NT2/D1 (cell line): ENCODE measurements at places on chromosomes 5 and 9.

- no peak for DNase-seq
These were observed 101.4 kb downstream of the ZNF462 start for GRCh38 chr9:106964329-106964728.

DNA sequence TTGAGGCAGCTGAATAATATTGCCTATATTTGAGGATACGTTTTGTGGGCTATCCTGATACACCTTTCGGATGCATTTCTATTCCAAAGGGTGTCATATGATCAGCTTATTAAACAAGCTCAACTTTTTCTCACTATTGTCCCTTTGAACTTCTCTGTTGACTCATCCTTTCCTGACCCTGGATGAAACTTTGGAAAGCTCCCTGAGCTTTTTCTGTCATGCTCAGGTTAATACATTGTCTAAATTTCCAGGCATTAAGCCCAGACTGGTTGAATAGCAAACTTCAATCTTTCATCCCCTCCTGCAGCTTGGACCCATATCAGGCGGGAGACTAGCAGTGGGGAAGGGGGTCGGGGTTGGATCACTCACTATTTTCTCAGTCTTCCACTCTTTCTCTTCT is 104.9 kb upstream of the PTPN3 start:
- no peak for DNase-seq

GRCh38 chr9:21524099-21524830 is 42.2 kb upstream of the IFNE start:
- no peak for DNase-seq

- no peak for DNase-seq
These were observed 19.2 kb upstream of the RICTOR start for GRCh38 chr5:39093352-39093751.

DNA sequence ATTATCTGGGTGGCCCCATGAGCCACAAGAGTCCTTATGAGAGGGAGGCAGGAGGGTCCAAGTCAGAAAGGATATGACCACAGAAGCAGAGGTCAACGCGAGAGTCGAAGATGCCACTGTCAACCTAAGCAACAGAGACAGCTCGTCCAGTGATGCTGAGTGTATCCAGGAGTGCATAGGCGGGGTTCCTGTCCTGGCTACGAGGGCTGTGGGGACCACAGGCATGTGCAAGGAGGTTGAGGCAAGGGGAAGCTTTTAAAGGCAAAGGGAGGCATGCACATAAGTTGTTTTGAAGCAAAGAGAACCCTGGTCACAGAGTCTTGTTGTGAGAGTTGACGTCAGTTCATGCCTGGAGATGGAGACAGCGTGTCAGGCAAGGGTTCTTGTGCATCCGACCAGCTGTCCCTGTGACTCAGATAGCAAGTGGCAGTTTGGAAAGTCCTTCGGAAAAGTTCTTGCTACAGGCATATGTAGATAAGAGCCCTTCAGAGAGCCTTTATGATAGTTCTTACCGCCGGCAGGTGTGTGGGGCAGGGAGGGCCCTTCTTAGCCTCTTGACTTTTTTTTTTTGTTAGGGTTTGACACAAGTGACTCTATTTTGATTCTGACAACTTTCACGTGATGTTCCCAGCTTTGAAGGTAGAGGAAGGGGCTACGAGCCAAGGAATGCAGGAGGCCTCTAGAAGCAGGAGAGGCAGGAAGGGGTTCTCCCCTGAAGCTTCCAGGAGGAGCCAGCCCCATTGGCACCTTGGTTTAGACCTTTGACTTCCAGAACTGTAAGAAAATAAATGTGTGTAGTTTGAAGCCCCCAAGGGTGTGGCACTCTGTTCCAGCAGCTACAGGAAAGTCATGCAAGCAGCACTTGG is 66.0 kb upstream of the FCN1 start:
- no peak for DNase-seq

- DNase-seq, result no peak
These were observed 12.5 kb upstream of the CCNJL start for GRCh38 chr5:160324886-160325285.

- no peak for DNase-seq
These were observed 46.2 kb downstream of the TLR4 start for GRCh38 chr9:117750401-117750800.

GRCh38 chr5:171840066-171840465 is 54.4 kb downstream of the SMIM23 start:
- no peak for DNase-seq

- no peak for DNase-seq
These were observed 289.2 kb upstream of the DMRT1 start for GRCh38 chr9:551986-552929.

DNA sequence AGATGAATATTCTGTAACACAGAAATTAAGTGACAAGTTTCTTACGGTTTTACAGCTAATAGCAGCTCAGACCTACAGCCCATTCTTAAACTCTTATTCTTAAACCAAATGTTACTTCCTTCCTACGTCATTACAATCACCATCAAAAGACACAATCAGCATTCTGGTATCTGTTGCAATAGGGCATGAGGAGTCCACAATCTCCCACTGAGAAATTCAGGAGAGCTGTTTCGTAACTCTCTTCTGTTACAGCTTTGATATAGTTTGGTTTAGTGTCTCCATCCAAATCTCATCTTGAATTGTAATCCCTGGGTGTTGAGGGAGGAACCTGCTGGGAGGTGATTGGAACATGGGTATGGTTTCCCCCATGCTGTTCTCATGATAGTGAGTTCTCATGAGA is 163.4 kb downstream of the GAS1 start:
- DNase-seq, result no peak

GRCh38 chr5:119390404-119390803 is 34.6 kb downstream of the TNFAIP8 start:
- no peak for DNase-seq

GRCh38 chr5:65261499-65261898 is 220.2 kb downstream of the ADAMTS6 start:
- DNase-seq, result no peak

DNA sequence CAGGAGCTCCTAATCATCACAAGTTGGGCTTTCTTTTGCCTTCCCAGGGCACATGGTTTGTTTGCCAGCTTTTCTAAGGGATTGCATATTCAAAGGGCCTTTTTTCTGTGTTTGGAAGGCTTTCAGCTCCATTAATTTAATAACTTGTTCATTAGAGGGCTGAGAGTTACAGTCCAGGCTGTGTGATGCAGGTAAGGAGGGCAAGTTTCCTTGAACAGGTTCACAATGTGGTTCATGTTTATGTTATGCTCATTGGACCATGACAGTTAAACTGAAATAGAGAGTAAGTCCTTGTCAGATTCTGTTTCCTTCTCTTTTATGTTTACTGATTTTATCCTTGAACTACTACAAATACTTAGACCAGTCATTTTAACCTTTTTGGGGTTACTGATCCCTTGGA is 174.4 kb downstream of the MARCHF11 start:
- no peak for DNase-seq

DNA sequence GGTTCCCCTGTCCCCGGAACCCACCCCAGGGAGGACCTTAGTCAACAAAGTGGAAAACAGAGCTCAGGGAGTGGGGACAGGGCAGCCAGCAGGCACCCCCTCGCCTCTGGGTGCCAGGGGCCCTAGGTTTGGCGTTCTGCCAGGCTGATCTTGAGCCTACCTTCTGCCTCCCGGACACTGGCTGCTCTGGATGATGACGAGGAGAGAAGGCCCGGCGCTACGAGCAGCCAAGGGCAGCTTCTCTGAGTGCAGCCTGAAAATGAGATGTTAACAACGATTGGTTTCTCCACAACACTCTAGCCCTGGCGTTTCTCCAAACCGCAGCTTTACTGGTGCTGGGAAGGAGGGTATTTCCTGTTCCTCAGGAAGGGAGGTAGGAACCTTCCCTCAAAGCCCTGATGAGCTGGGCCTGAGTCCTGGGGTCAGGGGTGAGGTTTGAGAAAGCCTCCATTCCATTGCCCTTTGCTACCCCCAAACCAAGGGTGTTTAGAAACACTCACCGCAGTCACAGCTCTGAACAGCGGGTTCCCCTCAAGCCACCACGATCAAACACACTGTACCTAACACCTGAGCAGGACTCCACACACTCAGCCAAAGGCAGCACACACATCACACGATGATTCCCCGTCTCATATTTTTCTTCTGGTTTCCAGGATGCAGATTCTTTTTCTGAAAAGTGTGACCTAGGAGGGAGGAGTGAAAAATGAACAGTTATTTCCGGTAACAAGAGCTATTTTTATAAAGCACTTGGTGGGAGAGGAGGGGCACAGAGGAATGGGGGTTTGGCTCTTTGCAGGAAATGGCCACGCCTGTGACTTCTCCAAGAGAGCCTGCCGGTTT is at the start of gene STING1:
Gene STING1 (minus strand): TSS at position 709 of the 840 bp plus-strand sequence. CDS start 1,054 bp downstream, outside the sequence.
- no peak for DNase-seq

DNA sequence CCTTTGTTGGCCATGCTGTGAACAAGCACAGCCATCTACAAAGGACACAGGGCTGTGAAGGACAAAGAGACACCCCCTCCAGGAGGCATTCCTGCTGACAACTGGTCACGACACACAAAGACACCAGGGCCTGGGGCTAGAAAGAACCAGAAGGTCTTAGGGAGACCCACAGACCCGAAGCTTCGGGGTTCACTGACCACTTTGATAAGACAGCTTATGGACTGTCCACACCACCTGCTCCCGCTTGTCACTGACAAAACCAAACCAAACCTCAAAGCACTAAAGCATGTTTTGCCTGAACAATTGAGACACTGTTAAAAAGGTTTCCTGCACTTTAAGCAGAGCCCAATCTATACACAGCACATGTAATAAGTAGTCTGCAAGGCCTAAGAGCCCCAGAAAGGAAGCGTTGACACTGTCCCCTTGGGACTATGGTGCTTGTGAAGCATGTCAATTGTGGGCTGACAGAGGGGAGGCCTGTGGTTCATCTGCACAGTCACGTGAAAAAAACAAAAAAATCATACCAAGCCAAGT is 185.0 kb downstream of the GAPVD1 start:
- no peak for DNase-seq

GRCh38 chr5:178152491-178153444 is 917 bp downstream of the NHP2 start:
- no peak for DNase-seq

GRCh38 chr9:124490004-124490403 is 17.2 kb downstream of the NR5A1 start:
- no peak for DNase-seq

GRCh38 chr5:141825791-141826560 is 52.2 kb downstream of the PCDH1 start:
- no peak for DNase-seq

- no peak for DNase-seq
These were observed 63.0 kb upstream of the BASP1 start for GRCh38 chr5:17154211-17154996.

DNA sequence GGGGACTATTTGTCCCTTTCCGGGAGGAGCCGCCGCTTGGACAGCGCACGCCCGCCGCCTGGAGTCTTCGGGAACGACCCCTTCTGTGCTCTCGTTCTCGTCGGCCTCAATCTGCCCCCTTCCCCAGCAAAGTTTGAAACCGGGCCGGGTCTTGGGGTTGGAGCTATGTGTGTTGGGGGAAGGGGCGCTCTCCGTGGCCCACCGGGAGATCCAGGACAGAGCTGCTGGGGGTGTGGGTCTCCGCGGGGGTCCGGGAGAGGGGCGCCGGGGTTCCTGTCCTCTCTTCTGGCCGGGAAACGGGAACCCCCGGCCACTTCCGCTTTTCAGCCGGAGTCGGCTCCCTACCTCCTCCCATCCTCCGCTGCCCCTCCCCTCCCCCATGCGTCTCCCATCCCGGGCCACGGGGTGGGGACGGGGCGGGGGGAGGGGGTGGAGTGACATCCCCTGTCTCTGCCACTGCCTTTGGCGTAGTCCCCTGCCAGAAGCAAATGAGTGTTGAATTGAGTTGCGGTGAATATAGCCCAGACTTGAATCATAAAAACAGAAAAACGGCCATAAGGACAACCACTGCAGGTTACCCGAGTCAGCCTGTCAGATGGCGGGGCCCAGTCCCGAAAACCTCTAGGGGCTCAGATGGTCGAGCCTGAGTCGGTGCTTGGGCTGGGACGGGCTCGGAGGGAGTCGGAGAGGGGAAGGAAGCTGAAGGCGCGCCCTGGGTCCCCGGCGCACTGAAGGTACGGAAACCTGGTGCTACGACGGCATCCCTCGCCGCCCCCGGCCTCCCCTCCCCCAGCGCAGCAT is 1.1 kb downstream of the CPLX2 start:
- no peak for DNase-seq

- DNase-seq, result no peak
These were observed 8.3 kb downstream of the LCN12 start for GRCh38 chr9:136960212-136960937.

GRCh38 chr5:143985832-143986515 is 174.0 kb downstream of the HMHB1 start:
- DNase-seq, result no peak

GRCh38 chr9:6444128-6444527 is 31.1 kb downstream of the UHRF2 start:
- no peak for DNase-seq

DNA sequence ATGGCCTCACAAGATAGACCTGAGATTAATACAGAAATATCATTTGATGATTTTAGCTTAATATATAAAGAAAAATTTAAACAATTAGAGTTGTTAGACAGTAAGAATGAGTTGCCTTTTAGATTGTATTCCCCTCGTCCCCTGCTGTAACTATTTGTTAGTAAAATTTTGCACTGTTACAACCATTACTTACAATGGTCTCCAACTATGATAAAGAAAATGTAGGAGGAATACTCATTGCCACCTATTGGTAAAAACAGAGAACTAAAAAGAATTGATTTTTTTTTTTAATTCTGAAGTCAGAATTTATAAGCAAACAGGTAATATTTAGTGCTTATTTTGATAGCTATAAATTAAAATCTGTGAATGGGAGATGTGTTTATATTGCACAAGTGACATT is 937.6 kb downstream of the TLE4 start:
- DNase-seq, result no peak

- no peak for DNase-seq
These were observed 29.8 kb downstream of the TARS1 start for GRCh38 chr5:33470544-33470943.

- DNase-seq, result no peak
These were observed 84.9 kb downstream of the ADAMTS12 start for GRCh38 chr5:33806738-33807442.

DNA sequence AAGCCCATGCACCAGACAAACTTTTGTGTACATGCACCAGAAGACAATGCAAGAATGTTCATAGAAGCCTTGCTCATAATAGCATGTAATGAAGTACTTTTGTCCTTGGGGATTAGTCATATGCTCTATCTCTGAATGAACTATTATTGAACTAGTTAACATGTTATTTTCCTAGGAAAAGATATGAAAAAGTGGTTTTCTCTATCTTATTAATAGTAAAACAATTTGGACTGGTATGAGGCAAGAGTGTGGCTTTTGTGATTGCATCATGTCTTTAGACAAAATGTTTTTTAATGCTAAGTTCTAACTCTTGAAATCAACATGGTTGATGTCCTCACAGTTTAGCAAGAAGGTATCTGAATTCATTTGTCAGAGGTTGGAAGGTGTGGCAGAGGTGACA is 55.7 kb upstream of the SPDL1 start:
- DNase-seq, result no peak

DNA sequence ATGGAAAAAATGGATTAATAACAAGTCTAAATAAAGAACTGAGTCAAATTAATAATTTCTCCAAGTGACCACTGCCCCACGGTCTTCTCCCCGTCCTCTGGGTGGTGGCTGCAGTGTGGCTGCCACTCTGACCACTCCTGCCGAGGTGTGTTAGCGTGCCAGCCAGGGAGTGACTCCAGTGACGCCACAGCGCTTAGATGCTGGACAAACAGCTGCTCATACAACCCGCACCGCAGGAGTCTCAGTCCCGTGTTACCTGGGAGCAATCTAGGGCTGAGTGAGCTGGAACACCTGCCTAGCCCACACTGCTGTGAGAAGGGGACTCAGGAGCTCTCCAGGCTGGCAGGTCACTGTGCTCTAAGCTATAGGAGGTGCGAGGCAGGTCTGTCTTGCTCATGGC is 10.2 kb downstream of the MAPK9 start:
- DNase-seq, result no peak

GRCh38 chr5:37836592-37837413 is 3.0 kb downstream of the GDNF start:
- no peak for DNase-seq
